ENCODE measurements at places on chromosomes 2 and 18.

DNA sequence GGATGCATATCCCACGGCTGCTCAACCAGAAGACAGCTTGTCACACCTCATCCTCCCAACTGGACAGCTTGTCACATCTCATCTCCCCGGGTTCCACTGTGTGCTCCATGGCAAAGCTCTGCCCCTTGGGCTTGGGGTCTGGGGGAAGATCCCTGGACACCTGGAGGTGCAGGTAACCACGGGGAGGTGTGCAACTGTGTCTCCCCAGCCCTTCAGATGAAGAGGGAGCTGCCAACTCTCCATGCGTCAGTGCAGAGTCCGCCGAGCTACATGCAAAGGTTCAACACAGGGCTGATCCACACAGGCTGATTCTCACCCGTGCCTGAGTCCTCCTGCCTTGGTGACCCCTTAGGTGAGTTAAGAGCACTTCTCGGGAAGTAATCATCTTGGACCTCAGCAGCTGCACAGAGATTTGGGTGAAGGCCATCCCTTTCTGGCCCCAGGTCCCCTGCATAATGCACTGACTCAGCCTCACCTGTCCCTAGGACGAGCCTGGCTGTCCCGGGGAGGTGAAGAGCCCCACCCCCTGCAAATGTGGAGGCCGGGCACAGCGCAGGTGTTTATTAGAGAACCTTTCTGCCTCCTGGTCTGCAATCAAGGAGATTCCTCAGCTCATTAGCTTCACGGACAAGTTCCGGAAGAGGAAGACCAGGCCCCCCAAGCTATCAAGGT is 157.9 kb downstream of the PXDN start:
- DNase-seq = no peak

DNA sequence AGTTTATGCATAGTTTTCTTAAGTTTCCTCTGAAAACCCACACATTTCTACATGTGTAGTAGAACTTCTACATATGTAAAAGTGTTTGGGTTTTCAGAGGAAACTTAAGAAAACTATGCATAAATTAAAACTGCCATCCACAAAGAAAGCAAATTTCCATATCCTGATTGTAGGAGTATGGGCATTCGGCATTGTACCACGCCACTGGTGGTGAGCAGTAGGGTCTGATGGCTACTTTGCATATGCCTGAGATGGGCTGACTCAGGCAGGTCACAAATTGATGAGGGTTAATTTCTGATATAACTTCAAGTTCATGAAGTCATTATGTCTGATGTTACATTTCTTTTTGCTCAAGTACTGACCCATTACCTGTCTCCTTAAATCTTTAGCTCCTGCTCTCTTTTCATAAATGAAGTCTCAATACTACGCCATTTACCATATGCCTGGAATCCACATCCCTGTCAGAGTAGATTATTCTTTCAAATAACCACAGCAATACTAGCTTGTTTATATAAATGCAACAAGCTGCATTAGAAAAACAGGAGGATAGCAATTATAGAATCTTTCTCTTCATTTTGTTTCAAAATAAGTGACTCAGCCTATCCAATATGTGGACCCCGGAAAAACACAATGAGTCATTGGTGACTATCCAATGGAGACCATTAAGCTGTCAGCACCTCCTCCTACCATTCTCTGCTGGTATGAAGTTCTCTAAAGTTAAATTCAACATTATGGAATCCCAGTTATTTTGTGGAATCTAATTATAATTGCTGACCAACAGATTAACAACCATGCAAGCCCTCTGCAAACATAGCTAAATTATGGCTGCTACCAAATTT is 355.2 kb upstream of the UBE2E3 start:
- DNase-seq = peak; percentile 59

DNA sequence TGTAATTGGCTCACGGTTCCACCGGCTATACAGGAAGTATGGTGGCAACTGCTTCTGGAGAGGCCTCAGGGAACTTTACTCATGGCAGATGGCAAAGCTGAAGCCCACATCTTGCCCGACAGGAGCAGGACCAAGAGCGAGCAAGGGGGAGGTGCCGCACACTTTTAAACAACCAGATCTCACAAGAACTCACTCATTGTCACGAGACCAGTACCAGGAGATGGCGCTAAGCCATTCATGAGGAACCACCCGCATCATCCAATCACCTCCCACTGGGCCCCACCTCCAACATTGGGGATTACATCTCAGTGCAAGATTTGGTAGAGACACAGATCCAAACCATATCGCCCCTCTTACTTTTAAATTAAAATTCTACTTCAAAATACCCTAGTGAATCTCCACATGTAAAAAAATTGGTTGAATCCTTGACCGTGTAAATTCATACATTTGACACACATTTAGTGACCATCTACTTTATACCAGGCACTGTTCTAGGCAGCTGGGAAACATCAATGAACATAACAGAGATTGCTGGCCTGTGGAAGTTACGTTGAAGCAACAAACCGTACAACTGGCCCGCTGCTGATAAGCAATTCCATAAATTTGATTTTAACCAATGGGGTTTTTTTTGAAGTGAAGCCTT is 87.6 kb downstream of the ALPK2 start:
- DNase-seq = no peak

- DNase-seq = no peak
Measured at GRCh38 chr18:25222648-25223047, 129.3 kb downstream of the ZNF521 start.

DNA sequence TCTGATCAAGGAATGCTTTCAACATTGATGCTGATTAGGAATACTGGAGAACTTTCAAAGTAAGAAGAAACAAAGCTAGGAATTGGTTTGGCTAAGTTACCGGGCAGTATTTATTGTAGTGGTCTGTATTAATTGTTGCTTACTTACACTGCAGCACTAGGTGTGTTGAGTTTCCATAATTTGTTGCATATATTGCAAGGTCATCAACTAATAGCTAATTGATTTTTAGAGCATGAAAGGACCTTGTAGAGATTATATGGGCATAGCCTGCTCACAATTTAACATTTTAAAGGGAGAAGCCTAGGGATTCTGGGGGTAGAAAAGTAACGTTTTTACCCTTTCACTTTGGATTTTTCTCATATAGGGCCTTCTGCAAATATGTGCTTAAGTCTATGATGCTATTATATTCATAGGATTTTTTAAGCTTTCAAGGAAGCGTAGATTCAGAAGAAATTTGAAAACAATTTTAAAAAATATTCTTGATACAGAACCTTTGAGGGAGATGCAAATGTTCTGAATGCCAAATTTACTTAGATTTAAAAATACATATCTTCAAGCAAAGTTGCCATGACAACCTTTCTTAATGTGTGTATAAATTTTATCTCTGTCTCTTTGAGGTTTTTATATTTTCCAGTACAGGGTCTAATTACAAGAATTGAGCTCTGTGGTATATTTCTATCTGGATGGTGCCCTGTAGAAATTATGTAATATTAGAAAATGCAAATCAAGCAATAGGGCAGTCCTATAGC is 17.3 kb upstream of the ABI2 start:
- no peak for DNase-seq
